ENCODE measurements at places on chromosomes 2 and 18.
A peak's percentile ranks its signal among the peaks of the same experiment; 100 is the strongest.

GRCh38 chr2:85839461-85839860, 49.3 kb downstream of the ST3GAL5 start:
- no peak for DNase-seq

DNA sequence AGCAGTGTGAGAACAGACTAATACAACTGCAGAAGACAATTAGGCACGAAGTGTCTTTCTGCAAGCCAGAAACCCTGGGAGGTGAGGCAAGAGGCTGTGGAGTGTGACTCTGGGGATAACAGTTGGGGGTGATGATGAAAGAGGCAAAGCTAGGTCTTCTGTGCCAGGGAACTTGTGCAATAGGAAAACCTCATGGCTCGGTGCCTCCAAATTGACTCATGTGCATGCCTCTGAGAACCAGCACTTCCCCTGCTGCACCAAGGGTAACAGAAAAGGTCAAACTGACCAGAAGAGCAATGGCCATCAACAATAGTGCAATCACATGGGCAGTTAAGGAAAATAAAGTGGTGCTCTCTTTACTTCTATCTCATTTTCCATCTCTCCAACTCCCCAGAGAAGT, 136.4 kb downstream of the SCG2 start:
- DNase-seq, result peak; percentile 65

DNA sequence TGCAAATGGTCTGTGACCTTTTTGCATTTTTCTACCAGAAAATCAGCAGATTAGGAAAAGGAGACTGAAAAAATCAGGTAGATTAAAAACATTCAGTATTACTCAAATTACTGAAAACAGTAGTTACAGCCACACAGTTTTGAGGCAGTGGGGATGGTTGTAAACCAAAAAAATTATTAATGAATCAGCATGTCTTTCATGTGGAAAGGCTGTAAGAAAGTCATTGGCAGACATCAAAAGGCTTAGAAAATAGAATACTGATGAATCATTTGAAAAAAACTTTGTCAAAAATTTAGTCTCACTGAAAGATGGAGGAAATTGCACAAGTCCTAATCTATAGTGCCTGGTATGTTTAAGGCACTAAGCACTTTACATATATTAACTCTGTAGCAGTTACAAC, 133.9 kb upstream of the GCFC2 start:
- no peak for DNase-seq

DNA sequence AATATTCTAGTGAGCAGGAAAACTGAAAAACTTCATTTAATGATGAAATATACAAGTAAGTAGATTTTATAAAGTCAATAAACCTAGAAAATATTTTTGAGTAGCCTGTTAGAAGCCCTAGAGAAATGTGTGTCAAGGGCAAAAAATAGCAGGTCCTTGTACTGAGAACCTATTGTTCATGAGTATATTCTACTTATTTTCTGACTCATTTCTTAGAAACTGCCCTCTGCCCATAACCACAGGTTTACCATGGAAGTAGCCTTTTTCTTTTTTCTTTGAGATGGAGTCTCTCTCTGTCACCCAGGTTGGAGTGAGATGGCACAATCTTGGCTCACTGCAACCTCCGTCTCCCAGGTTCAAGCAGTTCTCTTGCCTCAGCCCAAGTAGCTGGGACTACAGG, 19.4 kb upstream of the SELENOI start:
- DNase-seq, result no peak

DNA sequence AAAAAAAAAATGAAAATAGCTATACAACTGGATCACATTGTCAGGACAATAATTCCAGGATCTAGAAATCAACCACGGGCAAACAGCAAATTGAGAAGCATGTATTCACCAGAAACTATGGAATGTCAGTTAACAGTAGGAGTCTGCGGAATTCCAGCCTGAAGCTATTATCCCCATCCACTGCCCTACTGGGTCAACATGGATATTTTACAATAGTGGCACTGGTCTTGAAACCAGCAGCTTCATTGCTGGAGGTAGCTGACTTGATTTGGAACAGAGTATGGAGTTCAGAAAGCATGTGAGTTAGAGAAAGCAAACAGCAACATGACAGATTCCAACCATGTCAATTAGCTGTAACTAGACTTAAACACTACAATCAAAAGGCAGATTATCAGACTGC, 55.7 kb upstream of the PDE1A start:
- DNase-seq, result no peak

GRCh38 chr2:238361877-238362276, 41.6 kb downstream of the TRAF3IP1 start:
- no peak for DNase-seq

GRCh38 chr18:57077786-57078552, 68.9 kb upstream of the BOD1L2 start:
- no peak for DNase-seq

- no peak for DNase-seq
Measured at GRCh38 chr2:36711741-36712314, 15.3 kb downstream of the VIT start.

DNA sequence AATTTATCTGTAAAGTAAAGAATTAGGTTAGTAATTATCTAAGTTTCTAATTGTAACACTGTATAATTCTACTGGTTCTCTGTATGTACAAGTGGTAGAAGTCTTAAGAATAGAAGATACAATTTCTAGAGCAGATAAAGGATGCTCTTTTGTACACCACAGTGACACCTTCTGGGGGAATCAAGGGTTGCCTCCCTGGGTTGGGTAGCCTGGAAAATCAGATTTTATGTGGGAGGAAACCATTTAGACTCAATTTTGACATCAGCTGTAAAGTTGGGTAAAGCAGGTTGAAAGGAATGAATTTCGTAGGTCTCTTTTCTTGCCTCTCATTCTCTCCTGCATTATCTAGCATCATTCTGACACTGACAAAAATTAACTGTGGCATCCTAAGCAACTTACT, 354.8 kb downstream of the DCC start:
- DNase-seq, result no peak

- DNase-seq, result no peak
Measured at GRCh38 chr2:46276642-46277041, 20.6 kb upstream of the EPAS1 start.

- DNase-seq, result no peak
Measured at GRCh38 chr18:69934601-69935265, 12.9 kb downstream of the CD226 start.

DNA sequence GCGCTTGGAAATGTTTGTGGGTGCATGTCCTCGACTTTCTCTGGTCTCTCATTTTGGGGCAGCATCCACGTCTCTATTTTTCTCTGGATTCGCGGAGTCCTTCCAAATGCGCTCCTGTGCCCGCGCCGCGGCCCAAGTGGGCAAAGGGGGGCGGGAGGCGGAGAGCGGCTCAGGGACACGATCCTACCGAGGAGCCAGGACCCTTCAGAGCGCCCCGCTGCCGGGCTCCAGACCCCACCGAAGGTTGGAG, 990 bp downstream of the EPAS1 start:
- no peak for DNase-seq

DNA sequence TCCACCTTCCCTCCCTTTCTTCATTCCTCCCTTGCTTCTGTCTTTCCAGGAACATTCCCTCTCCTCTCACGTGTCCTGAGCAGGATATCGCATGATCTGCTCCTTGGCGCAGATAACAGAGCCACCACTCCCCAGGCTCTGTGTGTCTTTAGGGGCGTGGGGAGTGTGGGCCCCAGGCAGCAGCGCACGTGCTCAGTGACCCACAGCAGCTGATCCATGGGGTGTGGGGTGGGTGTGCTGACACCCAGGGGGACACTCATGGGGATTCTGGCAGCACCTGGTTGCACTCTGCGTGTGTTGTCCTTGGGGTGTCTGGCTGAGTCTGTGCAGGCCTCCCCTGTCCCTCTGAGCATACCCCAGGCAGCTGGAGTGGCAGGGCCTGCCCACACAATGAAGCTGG, 9.9 kb upstream of the FOSL2 start:
- no peak for DNase-seq

GRCh38 chr2:49982871-49983270, 828.6 kb upstream of the FSHR start:
- no peak for DNase-seq

Measured in heart right ventricle (tissue), 16 donors.